HFFc6 (cell line): ENCODE measurements at places on chromosomes 2 and 18.
A peak's percentile ranks its signal among the peaks of the same experiment; 100 is the strongest.

- DNase-seq = peak; percentile 16
Measured at GRCh38 chr2:177296040-177296439, 31.5 kb upstream of the NFE2L2 start.

- no peak for DNase-seq
Measured at GRCh38 chr2:196745711-196746110, 53.8 kb downstream of the GTF3C3 start.

- no peak for DNase-seq
Measured at GRCh38 chr2:28413899-28414295, 21.2 kb downstream of the FOSL2 start.

DNA sequence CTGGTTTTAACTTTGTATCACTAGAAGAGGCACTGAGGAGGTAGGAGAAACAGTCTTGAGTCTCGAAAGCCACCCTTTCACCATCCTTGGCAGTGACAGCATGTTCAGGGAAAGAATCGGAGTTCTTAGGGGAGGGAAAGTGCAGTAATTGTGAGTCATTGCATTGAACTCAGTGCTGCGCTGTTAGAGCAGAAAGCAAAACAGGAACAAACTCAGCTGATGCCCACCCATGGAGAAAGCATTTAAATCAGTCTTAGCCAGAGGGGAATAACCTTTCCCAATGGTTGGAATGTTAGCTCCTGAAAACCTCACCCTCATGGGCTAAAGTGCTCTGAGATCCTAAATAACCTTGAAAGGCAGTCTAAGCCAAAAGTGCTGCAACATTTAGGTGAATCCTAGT, 845.6 kb upstream of the CNTNAP5 start:
- DNase-seq = no peak

DNA sequence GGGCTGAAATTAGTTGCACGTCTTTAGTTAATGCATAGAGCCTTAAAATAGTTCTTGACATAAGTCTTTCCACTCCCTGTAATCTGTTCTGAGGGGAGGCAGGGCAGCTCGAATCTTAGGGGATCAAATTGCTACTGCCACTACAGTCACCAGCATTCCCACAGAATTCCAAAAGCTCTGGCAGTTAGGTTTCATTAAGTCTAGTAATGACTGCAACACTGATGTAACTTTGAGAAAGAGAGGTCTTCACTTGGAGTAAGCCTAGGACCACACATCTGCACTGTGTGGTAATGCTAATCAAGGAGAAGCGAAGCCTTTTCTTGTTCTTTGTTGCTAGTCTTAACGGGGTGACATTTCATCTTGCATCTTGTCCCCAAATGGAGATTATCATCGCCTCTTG, 19.3 kb upstream of the NCK2 start:
- DNase-seq = no peak

DNA sequence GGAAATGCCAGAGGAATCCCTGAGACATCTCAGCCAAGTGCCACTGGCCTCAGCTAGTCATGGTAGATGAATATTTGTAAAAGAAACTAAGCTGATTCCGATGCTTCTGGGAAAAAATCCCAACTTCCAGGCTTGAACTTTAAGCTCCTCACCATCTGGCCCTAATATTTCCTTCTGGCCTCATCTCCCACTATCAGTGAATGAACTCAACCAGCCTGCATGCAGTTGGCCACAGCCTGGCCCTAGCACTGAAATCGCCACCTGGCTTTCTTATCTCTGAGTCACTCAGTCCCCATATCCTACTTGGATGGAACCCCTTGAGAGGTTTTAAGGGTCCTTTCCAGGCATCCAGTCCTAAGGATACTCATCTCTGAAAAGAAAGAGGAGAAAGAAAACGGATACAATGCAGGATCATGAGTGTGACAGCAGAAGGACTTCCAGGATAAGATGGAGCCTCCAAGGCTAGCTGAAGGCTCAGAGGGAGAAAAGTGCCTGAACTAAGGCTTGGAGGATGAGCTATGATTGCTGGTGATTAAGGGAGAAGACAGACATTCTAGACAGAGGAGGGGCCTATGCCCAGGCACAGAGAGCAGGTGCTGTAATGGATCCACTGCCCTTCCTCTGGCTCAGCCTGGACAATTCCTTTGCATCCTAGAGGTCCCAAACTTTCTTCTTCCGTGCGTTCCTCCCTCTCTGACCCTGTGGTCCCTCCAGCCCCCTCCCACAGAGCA, 141.5 kb upstream of the MYCN start:
- no peak for DNase-seq

DNA sequence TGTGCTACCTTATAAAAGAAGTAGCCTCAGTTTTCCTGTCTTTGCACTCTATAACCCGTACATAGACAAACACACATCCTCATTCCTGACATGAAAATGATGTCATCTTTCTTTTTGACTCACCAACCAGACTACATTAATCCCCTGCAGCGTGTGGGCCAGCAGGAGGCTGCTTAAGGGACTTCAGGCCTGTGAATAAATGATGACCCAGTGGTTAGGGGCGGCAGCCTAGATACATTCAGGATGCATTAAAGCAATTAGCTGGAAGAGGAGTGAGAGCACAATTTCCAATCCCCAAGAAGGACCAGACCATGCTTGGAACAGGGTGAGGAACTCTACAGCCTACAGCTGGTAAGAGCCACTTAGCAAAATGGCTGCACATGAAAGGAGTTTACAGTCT, 57.3 kb upstream of the KLF7 start:
- DNase-seq = peak; percentile 62

DNA sequence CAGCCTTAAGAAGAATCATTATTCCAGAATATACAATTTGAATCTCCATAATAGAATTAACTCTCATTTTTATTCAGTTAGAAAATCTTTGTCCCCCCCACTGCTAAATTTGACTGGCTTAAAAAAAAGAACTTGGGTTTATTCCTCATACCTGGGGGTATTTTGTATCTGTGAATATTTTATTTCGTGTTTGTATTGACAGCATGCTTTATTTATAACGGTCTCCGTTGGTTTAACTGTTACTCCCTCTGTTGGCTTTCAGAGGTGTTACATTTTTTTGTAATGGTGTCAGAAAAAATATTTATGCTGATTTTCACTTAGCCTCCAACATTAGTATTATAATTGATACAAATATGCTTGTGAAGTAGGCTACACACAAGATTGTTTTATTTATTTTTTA, 109.1 kb downstream of the HAUS1 start:
- DNase-seq = no peak
